PC-9 (cell line): ENCODE measurements at places on chromosomes 2 and 18. TPM values are rescaled to one million over a fixed set of nuclear protein-coding genes. Genes with fewer than 3 reads are reported as not detected.

DNA sequence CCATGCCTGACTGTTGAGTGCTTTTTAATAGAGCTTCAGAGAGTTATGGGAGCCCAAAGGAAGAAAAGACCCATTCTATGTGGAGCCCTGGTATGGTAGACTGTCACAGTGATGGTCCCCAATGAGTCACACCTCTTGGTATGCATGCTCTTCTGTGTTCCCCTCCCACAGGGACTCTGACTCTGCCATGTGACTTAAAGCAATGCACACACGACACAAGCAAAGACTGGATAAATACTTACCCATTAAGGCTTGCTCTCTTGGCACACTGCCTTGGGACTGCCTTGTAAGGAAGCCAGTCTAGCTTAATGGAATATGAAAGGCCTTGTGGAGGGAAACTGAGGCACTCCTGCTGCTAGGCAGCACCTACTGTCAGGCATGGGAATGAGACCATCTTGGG is 16.7 kb upstream of the DTNB start:
- H3K27me3 ChIP-seq = no peaks in the 10 kb centered on the region
- H3K4me1 ChIP-seq = peaks cover 12% of the 10 kb centered on the region
- H3K36me3 ChIP-seq = no peaks in the 10 kb centered on the region
- DNase-seq = peak; percentile 43
- no peak overlapping the region for H3K27ac ChIP-seq

- H3K4me1 ChIP-seq = peaks cover 42% of the 10 kb centered on the region
- peak; percentile 82 for DNase-seq
- H3K27ac ChIP-seq = peak overlapping the region; percentile 86
- no peak overlapping the region for H3K4me3 ChIP-seq
- no peaks in the 10 kb centered on the region for H3K27me3 ChIP-seq
These were observed 7.4 kb downstream of the IL1R2 start for GRCh38 chr2:101998896-101999789.

- H3K27me3 ChIP-seq = no peaks in the 10 kb centered on the region
- peak overlapping the region; percentile 34; the same call in 1 of the 2 replicates for H3K4me3 ChIP-seq
- peak; percentile 89 for DNase-seq
These were observed 25.8 kb downstream of the TBC1D8 start for GRCh38 chr2:101125374-101125773.

DNA sequence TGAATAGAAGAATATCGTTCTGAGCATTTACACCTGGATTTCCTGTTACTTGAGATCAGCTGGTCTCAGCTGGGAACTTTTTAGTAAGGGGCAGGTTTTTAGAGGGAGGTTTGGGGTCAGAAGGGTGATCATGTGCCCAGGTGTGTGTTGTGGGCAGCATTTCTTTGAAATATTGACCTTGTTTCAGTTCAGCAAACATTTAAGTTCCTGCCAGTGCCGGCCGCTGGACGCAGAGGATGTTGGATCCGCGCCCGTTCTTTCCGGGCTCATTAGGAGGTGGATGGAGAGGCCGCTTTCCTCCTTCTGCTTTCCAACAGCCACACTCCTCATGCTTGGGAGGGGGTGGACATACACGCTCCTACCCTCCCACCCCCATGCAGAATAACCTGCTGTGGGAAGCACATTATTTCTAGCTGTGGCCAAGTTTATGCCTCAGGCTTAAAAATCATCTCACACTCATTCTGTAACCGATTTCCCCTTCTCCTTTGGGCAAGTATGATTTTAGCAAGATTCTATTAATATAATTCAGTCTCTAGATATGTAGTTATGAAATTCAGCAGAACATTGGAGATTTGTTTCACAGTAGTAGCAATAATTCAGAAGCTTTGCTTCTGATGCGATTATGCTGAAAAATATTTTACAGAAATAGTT is 131.4 kb downstream of the ZNF236 start:
- H3K4me1 ChIP-seq = no peaks in the 10 kb centered on the region
- H3K4me3 ChIP-seq = no peak overlapping the region
- no peaks in the 10 kb centered on the region for H3K36me3 ChIP-seq
- no peak overlapping the region for H3K27ac ChIP-seq
- no peaks in the 10 kb centered on the region for H3K27me3 ChIP-seq

CPO gene
- not detected in 2 replicates for total RNA-seq

SCN9A gene
- total RNA-seq = 3.4 and 5.2 TPM in 2 replicates

EMX1 gene
- total RNA-seq = not detected in 2 replicates

NIF3L1 gene
- total RNA-seq = 27.3 and 45.6 TPM in 2 replicates
